ENCODE measurements at places on chromosomes 6 and 20.

GRCh38 chr6:166903500-166903899 is 52.9 kb downstream of the RNASET2 start:
- no peak for DNase-seq

DNA sequence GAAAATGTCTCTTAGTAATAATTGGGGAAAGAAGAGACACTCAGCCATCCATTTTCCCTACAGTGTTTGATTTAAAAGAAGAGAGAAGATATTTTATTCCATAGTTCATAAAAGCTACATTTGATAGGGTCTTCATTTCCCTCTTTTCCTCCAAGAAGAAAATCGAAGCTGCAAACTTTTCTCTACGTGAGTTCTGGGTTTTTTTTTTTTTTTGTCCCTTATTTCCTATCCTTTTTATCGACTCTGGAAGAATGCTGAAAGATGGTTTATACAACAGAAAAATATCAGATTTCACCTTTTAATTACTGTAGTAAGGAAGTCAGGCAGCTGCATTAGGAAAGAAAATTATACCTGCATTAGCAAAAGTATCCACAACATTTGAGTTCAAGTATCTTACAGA is at the start of gene OR2J1:
OR2J1 (plus strand) TSS at position 301 of the 400 bp plus-strand sequence. CDS start 1,453 bp downstream, outside the sequence.
- no peak for DNase-seq

- DNase-seq, result no peak
These were observed 202.2 kb upstream of the CDYL start for GRCh38 chr6:4574007-4574406.

- no peak for DNase-seq
These were observed 4.1 kb downstream of the MAP1LC3A start for GRCh38 chr20:34562641-34563040.

DNA sequence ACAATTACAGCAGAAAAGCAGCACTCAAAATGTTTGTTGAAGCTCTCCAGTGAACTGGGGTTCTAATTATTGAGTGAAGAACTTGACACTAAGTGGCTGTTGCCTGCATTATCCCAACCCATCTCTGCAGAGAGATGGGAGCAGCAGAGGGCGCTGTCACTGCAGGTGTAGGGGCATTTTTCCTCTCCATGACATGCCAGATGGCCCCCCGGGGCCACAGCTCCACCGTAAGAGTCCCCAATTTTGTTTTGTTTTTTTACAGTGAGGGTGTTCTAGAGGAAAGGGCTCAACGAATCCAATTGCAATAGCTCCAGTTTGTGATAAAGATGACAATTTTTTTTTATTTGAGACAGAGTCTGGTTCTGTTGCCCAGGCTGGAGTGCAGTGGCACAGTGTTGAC is 1.9 kb upstream of the FUCA2 start:
- DNase-seq, result peak; percentile 91

- DNase-seq, result no peak
These were observed 246.0 kb upstream of the SPTLC3 start for GRCh38 chr20:12762725-12763124.

GRCh38 chr6:25872814-25873213 is 1.2 kb downstream of the SLC17A3 start:
- no peak for DNase-seq

DNA sequence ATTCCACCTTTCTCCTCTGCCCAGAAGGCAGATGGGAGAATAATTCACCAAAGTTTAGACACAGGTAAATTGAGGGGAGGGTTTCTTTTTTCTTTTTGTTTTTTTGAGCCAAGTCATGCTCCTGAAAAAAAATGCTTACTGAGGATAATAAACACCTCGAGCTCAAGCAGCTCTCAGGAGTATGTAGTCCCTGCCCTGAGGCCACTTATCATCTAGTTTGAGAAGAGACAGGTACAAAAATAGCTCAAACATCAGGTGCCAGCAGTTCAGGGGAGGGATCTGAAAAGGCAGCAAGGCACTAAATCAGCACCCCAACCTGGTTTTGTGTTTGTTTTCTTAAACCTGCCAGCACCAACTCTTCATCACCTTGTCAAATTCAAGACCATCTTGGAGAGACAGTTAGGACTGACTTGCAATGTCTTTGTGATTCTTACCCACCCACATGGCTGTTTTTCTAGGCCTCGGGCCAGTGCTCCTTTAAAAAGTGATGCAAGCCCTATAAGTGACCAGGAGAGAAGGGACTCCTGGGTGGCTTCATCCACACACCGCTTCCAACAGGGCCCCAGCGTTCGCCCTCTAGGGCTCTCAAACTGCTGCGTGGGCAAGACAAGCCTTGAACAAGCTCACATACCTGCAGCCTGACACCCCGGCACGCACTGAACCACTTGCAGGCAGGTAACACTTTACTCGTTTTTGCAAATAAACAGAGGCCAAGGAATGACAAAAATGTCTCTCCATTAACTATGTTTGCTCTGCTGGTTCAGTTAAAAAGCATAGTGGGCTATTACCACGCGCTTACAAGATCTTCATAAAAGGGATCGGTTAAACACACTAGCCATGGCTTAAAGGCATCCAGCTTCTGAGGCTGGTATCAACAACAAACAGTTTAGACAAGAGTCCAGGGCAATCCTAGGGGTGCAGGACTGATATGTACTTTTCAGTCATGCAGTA is 13.9 kb downstream of the JAG1 start:
- DNase-seq, result no peak

GRCh38 chr6:142592876-142593275 is 291.1 kb downstream of the ADGRG6 start:
- DNase-seq, result no peak

DNA sequence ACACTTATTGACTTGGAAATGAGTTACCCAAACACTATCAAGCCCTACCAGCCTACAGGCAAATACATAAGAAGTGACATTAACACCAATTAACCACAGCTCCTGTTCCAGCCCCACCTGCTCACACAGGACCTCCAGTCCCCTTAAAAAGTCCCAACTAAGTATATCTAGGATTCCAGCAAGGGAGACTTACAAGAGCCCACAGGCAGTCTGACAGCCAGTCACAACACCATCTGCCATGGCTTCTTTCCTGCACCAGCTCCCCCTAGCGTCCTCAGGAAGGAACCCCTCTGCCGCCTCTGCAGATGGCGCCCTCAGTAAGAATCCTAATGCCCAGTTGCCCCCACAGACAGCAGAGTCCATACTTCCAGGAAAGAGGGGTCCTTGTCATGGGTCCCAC is 122.1 kb downstream of the HIVEP2 start:
- DNase-seq, result no peak

DNA sequence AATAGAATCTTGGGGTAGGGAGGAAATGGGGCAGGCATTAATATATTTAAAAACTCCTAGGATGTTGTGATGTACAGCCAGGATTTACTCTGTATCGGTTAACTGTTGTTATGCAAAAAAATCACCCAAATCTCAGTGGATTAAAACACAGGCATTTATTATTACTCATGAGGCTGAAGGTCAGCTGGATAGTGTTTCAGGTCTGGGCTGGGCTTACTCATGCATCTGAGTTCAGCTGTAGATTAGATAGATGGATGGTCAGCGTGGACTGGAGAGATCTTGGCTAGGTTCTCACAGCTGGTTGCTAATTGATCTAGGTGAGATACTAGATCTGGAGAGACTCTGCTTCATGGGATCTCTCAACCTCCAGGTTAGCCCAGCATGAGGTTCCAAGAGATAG is 131.4 kb downstream of the BTBD3 start:
- DNase-seq, result no peak

- no peak for DNase-seq
These were observed 19.4 kb upstream of the TUBB2A start for GRCh38 chr6:3176562-3177355.

GRCh38 chr6:90849686-90850085 is 262.8 kb upstream of the MAP3K7 start:
- no peak for DNase-seq

GRCh38 chr6:35496036-35496840 is 641 bp downstream of the TEAD3 start:
- no peak for DNase-seq

- no peak for DNase-seq
These were observed 323.1 kb downstream of the HDGFL1 start for GRCh38 chr6:22892452-22892851.

DNA sequence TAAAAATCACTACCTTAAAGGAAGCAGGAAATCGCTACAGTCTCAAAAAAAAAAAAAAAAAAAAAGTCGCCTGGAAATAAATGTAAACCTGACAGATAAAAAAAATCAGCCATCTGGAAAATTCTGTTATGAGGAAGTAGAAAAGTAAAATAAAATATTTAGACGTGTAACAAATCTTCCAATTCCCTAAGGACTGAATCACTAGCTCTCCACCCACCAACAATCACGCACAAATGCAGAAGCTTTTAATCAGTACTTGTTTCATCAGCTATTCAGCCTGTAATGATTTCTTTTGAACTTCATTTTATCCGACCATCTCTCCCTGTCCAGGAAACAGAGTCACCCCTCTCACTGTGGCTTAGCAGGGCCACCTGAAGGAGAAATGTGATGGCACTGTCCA is 59.0 kb downstream of the SLC23A2 start:
- DNase-seq, result no peak

GRCh38 chr6:27205375-27206278 is 41.9 kb upstream of the PRSS16 start:
- DNase-seq, result no peak

- no peak for DNase-seq
These were observed 35.9 kb downstream of the ANKRD60 start for GRCh38 chr20:58192567-58192966.

GRCh38 chr20:19045371-19045770 is 167.1 kb upstream of the SLC24A3 start:
- no peak for DNase-seq

GRCh38 chr20:47073766-47074475 is 179.3 kb downstream of the EYA2 start:
- no peak for DNase-seq

DNA sequence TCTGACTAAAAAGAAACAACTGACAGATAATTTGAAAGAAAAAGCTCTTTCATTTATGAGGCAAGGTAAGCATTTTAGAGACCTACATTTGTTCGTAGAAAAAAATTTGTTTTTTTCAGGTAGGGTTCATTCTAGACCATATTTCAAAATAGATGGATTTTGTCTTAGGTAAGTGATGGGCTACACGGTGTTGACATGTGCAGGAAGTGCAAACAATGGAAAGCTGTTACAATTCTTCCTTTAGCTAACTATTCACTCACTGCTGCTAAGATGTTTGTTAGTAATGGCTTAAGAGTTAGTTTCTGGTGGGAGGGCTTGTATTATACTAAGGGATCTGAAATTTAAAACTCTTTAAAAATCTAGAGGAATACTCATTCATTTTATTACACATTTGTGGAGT is 96.7 kb downstream of the CD109 start:
- no peak for DNase-seq

DNA sequence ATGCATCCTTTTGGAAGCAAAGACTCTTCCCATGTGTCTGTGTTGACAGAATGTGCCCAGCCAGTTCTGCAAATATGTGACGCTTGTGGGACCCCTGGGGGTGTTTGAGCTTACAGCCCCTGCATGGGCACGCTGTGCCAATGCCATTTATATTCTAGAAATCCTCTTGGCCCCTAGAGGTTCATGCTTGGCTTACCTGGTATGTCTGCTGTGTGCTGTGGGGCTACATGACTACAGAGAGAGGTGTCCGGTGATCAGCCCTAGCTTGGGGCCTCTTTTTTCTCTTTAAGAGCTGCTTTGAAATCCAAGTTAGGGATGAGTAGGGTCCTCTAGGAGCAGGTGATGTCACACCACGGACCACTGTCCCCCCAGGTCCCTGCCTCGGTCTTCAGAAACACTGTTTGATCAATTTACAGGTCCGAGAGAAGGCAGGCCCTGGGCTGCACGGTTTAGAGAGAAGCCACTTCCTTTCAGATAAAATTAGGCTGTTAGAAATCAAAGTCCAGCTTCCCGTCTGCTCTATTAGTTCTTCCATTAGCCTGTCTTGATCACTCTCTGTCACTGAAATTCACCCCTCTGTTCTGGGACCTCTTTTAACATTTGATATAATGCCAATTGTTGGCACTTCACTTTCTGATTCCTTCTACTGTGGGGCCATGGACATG is 26.5 kb downstream of the BCAS4 start:
- no peak for DNase-seq

GRCh38 chr6:154285826-154286225 is 70.8 kb downstream of the IPCEF1 start:
- no peak for DNase-seq

- DNase-seq, result no peak
These were observed 535 bp upstream of the CCDC170 start for GRCh38 chr6:151493161-151493803.

DNA sequence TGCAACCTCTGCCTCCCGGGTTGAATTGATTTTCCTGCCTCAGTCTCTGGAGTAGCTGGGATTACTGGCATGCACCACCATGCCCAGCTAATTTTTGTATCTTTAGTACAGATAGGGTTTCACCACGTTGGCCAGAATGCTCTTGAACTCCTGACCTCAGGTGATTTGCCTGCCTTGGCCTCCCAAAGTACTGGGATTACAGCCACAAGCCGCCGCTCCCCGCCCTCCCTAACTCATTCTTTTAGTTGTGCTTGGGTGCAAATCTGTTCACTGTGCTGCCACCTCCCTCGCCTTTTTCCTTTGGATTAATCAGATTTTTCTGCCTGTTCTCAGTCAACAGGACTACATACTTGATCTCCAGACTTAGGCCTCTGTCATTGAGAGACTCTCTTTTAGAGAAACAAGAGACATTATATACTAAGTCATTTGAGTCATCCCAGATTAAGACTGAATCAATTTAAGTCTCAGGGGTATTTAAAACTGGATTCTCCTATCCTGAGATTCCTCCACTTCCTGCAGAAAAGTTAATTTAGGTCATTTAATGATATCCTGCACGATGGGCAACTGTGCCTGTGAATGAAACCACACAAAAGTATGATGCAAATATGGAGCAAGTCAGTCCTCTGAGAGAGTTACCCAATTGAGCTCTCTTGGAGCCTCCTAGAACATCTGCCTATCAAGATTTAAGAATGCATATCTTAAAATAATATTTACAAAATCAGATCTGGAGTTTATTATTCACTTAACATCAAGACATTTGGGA is 136.1 kb upstream of the THEMIS start:
- DNase-seq, result no peak

DNA sequence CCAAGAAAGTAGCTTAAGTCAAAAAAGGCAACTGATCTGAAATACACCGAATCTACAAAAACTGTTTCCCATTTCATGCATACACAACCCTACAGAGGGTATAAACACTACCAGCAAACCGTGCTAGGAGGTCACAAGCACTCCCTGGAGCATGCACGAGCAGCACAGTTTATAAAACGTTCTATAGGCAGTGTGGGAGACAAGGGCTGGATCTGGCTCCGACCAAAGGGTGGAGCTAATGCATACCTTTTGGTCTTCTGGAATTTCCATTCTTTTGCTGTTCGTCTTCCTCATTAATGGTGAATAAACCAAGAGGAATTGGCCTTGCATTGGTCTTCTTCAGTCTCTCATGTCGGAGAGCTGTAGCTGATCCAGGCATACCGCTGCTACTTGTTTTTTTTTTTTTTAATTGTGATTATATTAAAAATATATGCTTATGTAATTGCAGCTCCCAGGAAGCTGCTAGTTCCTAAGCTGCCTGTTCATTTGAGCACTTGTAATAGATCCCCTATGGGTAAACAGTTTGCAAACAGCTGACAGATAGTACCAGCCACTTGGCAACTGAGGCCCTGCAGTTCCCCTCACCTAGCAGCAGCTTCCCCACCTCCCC is 24.5 kb downstream of the MAP7 start:
- DNase-seq, result no peak
